CD4-positive, alpha-beta T cell treated with Interleukin-21 for 1 hour (primary cell): ENCODE measurements at places on chromosomes 13 and 19.
A peak's percentile ranks its signal among the peaks of the same experiment; 100 is the strongest.

DNA sequence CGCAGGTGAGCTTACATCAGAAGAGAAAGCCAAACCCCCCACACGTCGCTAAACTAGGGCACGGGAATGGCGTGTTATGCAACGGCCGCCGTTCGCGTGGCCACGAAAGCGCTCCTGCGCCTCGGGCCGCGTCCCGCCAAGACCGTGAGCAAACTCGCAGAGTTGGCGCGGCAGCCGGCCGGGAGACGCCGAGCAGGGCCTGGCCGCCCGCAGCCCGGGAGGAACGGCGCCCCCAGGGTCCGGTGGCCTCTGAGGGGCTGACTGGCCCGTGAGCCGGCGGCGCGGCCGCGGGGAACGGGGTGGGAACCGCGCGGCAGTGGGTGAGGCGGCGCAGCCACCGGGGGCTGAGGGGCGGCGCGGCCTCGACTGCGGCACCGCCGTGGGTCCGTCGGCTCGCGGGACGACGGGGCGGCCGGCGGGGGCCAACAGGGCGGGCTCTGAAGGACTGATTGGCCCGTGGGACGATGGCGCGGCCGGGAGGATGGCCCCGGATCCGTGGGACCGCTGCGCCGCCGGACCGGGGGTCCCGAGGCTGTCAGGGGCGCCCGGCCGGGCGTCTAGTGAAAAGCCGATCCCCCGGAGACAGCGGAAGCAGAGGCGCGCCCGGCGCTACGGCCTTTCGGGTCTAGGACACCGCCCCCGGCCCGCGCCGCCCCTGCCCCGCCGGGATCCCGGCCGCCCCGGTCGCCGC is 903 bp downstream of the LATS2 start:
- no peak for DNase-seq

DNA sequence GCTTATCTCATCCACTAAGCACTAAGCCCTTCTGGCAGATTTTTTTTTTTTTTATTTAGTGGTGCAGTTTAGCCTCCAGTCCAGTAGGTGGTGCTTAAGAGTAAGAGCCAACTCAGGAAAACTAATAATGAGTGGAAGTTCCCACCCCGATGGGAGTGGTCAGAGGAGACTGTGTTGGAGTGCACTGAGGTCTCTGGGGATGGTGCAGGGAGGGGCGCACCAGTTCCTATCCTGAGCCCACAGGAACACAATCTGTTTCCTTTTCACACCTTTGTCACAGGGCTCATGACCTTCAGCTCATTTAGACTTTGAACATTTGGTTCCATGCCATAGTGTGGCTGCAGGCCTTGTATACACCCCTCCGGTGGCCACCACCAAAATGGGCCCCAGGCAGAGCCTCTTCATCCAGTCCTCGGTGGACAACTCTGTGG is 367.4 kb downstream of the SPRY2 start:
- no peak for DNase-seq

DNA sequence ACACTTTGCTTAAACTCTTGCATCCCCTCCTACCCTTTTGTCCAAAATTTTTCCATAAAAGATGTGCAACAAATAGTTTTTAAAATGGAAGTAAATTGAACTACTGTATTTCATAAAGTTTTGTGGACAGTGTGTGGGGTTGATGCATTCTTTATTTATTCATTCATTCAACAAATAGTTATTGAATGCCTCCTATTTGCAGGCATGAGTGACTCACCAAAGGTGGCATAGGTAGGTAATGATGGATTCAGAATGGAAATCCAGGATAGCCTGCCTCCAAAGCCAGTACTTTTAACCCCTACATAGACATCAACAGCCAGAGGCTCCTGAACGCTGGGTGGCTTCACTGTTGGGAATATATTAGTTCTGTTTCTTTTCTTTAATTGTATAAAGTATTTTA is 2.4 kb upstream of the CSNK1A1L start:
- no peak for DNase-seq

- peak; percentile 70 for DNase-seq
Observed at GRCh38 chr19:7658219-7658686, 10.6 kb upstream of the RETN start.

DNA sequence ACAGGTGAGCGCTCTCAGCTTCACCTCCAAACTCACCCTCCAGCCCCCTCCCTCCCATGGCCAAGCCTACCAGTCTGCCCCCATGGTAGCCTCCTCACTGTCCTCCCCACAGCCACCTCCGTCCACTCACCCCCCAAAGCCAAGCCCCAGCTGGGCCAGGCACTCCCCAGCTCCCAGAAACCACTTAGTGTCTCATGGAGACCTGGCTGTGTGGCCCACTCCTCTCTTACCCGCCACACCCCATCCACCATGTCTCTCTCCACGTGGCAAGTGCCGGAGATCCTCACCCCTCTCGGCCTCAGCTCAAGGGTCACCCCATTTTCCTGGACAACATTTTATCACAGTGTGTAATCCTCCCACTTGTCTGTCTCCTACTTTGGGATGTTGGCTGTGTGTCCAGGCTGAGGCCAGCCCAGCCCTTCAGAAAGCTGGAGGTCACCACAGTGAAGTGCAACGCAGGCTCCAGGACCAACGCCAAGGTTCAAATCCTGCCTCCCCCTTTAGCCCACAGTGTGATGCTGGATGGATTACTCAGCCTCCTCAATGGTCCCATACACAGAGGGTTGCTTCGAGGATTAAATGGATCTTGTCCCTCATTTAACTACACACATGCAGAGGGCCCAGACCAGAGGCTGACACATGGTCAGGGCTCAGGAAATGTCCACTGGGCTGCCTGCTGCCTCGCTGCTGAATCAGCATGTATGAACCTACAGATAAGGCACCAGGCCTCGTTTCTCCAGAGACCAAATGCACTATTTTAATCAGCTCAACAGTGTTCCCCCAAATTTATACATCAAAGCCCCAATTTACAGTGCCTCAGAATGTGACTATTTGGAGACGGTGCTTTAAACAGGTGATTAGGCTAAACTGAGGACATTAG is 71.3 kb downstream of the CEBPG start:
- DNase-seq = no peak

DNA sequence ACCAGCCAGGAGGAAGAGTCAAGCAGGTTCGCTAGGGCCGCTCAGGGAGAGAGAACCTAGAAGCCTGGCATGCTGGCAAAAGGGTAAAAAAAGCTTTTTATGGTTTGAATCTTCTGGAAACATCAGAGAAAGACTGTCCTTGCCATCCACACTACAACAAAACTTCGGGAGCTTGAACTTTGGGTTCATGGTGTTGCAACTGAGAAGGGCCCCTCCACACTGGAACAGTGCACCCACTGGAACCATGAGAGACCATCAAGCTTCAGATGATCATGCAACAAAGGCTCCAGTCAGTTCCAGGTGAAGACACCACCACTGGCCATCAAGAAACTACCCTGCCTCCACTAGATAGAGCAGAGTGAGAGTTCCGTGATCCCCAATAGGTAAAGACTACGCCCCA is 170.1 kb downstream of the RGCC start:
- DNase-seq = no peak

DNA sequence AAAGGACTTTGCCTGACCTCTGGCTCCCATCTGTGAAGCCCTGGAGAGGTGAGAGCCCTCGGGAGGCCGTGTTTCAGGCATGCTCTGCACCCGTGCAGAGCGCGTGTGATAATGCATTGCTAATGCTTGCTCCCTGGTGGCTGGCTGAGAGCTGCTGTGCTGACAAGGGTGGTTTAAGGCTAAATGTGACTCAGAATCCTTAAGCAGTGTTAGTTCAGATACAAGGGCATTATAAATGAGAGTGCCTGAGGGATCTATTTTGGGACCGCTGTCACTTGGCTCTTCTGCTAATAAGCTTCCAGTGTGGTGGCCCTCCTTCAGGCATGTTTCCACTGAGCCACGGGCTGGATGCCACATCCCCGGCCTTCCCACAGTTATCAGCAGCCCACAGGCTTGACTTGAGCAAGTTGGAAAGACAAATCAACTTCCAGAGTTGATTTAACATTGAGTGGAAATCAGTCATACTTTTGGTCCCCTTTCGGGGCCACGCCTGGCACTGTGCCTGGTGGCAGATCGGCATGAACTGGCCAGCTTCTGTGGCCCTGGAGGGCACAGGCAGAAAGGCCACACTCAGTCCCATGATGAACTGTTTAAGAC is 17.0 kb downstream of the ALOX5AP start:
- DNase-seq = no peak

GRCh38 chr19:3931041-3931440 is 1.8 kb upstream of the NMRK2 start:
- DNase-seq = no peak

GRCh38 chr19:39826311-39826945 is 7.5 kb downstream of the DYRK1B start:
- no peak for DNase-seq

DNA sequence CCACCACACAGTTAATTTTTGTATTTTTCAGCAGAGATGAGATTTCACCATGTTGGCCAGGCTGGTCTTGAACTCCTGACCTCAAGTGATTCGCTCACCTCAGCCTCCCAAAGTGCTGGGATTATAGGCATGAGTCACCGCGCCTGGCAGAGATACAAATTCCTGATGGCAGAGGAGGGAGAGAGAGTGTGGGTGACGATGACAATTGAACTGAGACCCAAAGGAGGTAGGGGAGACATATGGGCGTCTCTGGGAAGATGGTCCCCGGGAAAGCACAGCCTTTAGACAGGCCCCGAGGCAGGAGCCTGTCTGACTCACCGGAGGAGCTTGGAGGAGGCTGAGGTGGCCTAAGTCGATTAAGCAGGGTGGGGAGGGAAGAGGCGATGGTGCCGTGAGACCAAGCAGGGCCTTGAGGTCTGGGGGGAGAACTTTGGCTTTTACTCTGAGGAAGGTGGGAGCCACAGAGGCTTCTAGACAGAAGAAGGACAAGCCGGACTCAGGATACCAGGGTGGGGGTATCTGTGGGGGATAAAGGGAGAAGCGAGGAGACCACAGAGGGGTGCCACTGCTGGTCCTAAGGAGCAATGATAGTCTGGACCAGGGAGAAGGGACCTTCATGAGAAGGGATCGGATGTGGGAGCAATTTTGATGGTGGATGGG is 38.2 kb downstream of the ARRDC2 start:
- DNase-seq = no peak

DNA sequence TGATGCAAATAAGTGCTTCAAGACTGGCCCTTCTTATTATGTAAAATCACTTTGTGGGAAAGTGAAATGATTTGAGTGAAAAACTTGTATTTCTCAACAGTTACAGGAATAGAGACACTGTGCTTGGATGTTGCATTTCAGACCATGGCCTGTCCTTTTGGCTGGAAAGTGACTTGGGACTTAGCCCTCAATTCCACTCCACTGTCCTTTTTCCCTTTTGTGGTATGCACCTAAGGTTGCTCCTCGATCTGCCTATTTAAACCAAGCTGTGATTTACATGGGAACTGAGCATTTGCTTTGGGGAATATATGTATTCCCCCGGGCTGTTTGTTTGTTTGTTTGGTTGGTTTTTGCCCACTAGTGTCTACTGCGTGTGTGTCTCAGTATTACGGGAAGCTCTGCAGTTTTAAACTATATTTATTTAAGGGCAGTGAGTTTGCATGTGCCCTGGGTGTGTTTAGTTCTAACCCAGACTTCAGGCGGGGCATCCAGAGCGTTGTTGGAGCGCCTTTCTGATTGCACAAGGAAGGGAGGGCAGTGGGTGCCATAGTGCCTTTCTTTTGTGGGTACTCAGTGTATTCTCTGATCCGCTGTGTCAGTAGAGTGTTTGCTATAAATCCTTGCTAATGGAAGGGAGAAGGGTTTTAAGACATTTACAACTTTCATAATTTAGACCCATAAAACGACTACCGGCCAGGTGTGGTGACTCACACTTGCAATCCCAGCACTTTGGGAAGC is 18.2 kb upstream of the RNF113B start:
- no peak for DNase-seq

GRCh38 chr13:94546061-94546839 is 49.7 kb downstream of the TGDS start:
- no peak for DNase-seq
